ENCODE measurements at places on chromosomes 12 and 14. TPM values are rescaled to one million over a fixed set of nuclear protein-coding genes. Genes with fewer than 3 reads are reported as not detected.

DNA sequence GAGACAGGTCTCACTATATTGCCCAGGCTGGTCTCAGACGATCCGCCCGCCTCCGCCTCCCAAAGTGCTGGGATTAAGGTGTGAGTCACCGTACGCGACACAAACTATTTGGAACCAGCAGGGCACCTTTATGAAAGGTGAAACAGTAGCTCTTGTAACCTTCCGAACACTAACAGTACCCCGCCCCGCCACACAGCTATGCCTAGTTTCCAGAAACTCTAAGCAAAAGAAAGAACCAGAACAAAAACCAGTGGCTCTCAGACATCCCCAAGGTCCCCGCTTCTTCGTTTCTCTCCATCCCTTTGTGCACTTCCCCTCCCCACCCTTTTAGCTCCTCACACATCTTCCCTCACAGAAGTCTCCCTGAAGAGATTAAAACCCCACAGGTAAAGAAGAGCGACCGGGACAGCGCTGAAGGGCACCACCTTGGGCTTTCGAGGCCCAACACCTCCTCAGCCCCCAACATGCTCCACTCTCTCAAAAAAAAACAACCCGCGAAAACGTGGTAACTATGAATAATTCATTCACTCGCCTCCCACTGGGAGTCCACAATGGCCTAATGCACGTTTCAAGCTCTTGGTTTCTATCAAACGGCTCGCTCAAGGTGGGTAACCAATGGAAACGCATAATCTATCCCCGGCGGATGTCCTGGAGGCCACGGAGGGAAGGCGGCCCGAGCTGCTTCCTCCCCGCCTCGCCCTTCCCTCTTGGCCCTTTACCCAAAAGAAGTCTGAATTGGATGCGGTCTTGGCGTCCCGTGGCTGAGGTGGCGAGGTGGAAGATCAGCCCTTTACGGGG, 877 bp downstream of the BAG5 start:
- DNase-seq: no peak
- H3K27me3 ChIP-seq: no peaks in the 10 kb centered on the region
- peaks cover 67% of the 10 kb centered on the region for H3K4me1 ChIP-seq
- H3K4me3 ChIP-seq: peak overlapping the region; percentile 93

GRCh38 chr14:80762641-80763228, 178.8 kb downstream of the CEP128 start:
- H3K36me3 ChIP-seq: no peaks in the 10 kb centered on the region
- no peaks in the 10 kb centered on the region for H3K27me3 ChIP-seq
- DNase-seq: no peak
- no peak overlapping the region for H3K4me3 ChIP-seq
- no peaks in the 10 kb centered on the region for H3K4me1 ChIP-seq

- no peak for DNase-seq
- H3K4me3 ChIP-seq: no peak overlapping the region
- H3K27ac ChIP-seq: no peak overlapping the region
- H3K4me1 ChIP-seq: no peaks in the 10 kb centered on the region
- H3K36me3 ChIP-seq: no peaks in the 10 kb centered on the region
These were observed 128.7 kb upstream of the BMP4 start for GRCh38 chr14:54085232-54085761.

DNA sequence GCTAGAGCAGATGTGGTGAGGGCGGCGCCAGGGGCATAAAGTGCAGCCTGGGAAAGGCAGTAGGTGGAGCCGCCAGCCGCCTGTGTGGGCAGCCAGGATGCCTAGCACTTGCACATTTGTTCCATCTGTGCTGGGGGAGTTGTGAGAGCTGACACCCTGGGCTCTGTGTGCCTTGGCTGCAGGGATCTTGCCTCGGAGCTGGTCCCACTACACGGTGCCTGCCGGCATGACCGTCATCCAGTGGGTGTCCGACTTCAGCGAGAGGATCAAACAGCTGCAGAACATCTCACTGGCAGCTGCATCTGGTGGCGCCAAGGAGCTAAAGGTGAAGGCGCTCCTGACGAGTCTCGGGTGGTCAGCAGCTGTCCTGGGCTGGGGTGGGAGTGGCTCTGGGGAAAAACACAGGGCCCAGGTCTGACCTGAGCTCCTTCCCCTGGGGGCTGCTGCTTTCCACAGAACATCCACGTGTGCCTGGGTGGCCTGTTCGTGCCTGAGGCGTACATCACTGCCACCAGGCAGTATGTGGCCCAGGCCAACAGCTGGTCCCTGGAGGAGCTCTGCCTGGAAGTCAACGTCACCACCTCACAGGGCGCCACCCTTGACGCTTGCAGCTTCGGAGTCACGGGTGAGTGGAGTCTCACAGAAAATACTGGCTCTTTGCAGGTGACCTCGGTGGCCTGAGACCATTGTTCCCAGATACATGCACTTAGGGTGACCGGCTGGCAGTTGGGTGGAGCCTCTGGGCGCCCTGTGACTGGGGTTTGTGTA, 37.4 kb downstream of the HSP90AA1 start:
- no peak for DNase-seq
- peaks cover 89% of the 10 kb centered on the region for H3K36me3 ChIP-seq
- H3K4me3 ChIP-seq: no peak overlapping the region
- peaks cover 29% of the 10 kb centered on the region for H3K4me1 ChIP-seq
- H3K27ac ChIP-seq: no peak overlapping the region

GRCh38 chr14:78242086-78242485, 71.9 kb downstream of the NRXN3 start:
- no peak overlapping the region for H3K4me3 ChIP-seq
- no peaks in the 10 kb centered on the region for H3K4me1 ChIP-seq
- H3K36me3 ChIP-seq: no peaks in the 10 kb centered on the region
- no peaks in the 10 kb centered on the region for H3K27me3 ChIP-seq
- DNase-seq: no peak
- H3K27ac ChIP-seq: no peak overlapping the region

- H3K27ac ChIP-seq: no peak overlapping the region
- no peaks in the 10 kb centered on the region for H3K27me3 ChIP-seq
- no peak overlapping the region for H3K4me3 ChIP-seq
- peak; percentile 31 for DNase-seq
These were observed 42.0 kb downstream of the SH2B3 start for GRCh38 chr12:111447571-111448265.

GRCh38 chr14:24404814-24405213, 6.0 kb downstream of the NYNRIN start:
- peaks cover 49% of the 10 kb centered on the region for H3K4me1 ChIP-seq
- no peak overlapping the region for H3K27ac ChIP-seq
- no peaks in the 10 kb centered on the region for H3K27me3 ChIP-seq

DNA sequence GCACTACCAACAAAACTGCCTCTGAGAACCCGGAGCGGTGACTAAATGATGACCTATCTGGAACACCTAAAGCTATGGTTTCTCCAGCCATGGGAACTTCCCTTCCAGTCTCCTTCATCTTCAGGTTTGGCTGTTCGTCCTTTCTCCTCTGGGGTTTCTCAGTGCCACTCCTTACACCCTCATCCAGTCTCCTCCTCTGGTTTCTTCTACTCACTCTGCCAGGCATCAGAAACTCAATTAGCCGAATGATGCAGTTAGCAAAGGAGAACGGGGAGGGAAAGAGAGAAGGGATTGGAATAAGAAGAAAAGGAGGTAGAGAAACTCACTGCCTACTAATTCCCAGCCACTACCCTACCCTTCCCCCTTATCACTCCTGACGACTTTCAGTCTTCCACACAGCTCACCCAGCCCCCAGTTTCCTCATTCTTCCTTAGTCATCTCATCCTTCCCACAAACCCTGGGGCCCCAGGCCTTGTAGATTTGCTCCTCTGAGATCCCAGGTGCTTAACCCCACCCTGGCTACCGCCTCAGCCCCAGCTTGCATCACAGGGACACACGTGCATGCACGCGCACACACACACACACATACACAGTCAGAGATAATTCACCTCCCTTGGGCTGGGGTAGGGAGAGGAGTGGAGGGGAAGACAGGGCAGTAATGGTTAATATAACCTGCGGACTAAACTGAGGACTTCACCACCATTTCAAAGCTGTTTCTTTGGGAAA, 13.0 kb downstream of the FGD6 start:
- H3K36me3 ChIP-seq: no peaks in the 10 kb centered on the region
- H3K27ac ChIP-seq: peak overlapping the region; percentile 79
- no peak overlapping the region for H3K4me3 ChIP-seq
- no peak for DNase-seq

GRCh38 chr12:115710104-115710564, 567.4 kb downstream of the MED13L start:
- H3K4me3 ChIP-seq: no peak overlapping the region
- H3K36me3 ChIP-seq: no peaks in the 10 kb centered on the region
- no peak for DNase-seq
- peaks cover 21% of the 10 kb centered on the region for H3K4me1 ChIP-seq

DNA sequence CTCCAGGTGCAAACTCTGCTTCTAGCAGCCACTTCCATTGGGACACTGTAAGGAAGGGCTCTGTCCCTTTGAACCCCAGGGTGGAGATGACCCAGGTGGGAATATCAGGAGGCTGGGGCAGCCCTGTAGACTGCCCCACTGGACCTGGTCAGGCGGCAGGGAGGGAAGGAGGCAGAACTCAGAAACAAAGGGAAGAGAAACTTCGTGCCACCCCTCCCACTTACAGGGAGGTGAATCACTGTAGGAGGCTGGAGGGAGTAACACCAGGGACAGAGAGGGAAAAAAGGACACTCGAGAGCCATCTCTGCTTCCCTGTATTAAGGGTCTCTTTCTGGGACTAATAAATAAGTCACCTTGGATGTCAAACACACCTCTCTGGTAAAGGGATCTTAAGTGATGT, 37.4 kb downstream of the ISCA2 start:
- H3K4me1 ChIP-seq: no peaks in the 10 kb centered on the region
- no peak for DNase-seq
- H3K27ac ChIP-seq: no peak overlapping the region
- peaks cover 4% of the 10 kb centered on the region for H3K36me3 ChIP-seq
- no peaks in the 10 kb centered on the region for H3K27me3 ChIP-seq
- no peak overlapping the region for H3K4me3 ChIP-seq

GRCh38 chr14:95273001-95273978, 46.4 kb downstream of the CLMN start:
- H3K4me1 ChIP-seq: no peaks in the 10 kb centered on the region
- H3K4me3 ChIP-seq: no peak overlapping the region
- no peak for DNase-seq
- no peak overlapping the region for H3K27ac ChIP-seq
- H3K36me3 ChIP-seq: no peaks in the 10 kb centered on the region

DNA sequence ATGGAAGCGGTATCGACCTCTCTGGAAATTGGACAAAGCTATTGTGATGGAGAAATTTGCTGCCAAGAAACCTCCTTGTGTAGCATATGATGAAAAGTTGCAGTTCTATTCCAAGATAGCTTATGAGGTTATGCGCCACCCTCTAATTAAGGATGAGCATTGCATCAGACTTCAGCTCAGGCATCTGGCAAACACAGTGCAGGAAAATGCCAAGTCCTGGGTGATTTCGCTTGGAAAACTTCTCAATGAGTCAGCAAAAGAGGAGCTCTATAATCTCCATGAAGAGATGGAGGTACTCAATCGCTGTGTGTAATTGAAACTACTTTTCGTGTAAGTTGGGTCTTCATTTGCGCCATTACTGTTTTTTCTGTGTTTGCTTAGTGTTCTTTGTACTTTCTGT, 51.2 kb downstream of the DNAH10 start:
- DNase-seq: no peak
- H3K27me3 ChIP-seq: no peaks in the 10 kb centered on the region
- no peaks in the 10 kb centered on the region for H3K36me3 ChIP-seq
- no peaks in the 10 kb centered on the region for H3K4me1 ChIP-seq
- no peak overlapping the region for H3K27ac ChIP-seq
- H3K4me3 ChIP-seq: no peak overlapping the region

GRCh38 chr12:58458102-58458501, 462.2 kb downstream of the LRIG3 start:
- no peak for DNase-seq
- no peaks in the 10 kb centered on the region for H3K4me1 ChIP-seq
- H3K27ac ChIP-seq: no peak overlapping the region
- no peaks in the 10 kb centered on the region for H3K27me3 ChIP-seq
- H3K4me3 ChIP-seq: no peak overlapping the region

GRCh38 chr14:100237735-100238418, 1.1 kb upstream of the YY1 start:
- H3K4me3 ChIP-seq: peak overlapping the region; percentile 100
- no peaks in the 10 kb centered on the region for H3K36me3 ChIP-seq
- H3K27me3 ChIP-seq: no peaks in the 10 kb centered on the region
- H3K4me1 ChIP-seq: peaks cover 37% of the 10 kb centered on the region
- no peak for DNase-seq

DNA sequence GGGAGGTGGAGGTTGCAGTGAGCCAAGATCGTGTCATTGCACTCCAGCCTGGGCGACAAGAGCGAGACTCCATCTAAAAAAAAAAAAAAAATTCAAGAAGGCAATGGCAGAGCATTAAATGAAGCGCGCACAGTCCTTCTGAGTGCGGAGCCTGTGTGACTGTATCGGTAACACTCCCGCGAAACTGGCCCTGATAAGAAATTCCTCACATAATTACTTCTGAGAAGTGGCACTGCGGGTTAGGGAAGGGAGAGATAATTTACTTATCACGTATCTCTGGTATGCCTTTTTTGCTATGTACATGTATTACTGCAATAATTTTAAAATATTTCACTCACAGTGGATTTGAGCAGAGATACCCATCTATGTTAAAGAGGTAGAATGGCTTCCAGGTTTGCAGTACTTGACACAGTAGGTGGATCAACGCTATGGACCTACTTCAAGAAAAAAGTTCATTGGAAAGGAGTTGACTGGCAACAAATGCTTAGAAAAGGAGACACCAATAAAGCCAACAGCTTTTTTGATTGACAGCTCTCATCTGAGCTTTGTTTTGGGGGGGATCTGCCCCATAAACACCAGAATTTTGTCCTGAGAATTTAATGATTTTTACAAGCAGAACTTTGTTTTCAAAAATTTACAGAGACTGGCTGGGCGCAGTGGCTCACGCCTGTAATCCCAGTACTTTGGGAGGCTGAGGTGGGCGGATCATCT, 29.2 kb upstream of the SPTLC2 start:
- DNase-seq: no peak
- H3K4me3 ChIP-seq: no peak overlapping the region
- H3K27me3 ChIP-seq: no peaks in the 10 kb centered on the region
- H3K27ac ChIP-seq: no peak overlapping the region
- H3K36me3 ChIP-seq: no peaks in the 10 kb centered on the region

DNA sequence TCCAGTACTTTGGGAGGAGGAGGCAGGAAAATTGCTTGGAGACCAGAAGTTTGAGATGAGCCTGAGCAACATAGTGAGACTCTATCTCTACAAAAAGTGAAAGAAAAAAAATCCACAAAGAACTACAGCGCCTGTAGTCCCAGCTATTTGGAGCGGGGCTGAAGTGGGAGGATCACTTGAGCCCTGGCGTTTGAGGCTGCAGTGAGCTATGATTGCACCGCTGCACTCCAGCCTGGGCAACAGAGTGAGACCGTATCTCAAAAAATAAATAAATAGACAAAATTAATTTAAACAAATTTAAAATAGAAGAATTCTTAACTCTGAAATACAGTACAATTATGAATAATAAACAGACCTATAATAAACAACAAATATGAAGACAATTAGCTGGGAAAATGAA, 40.9 kb downstream of the ATL1 start:
- H3K27ac ChIP-seq: no peak overlapping the region
- no peak overlapping the region for H3K4me3 ChIP-seq
- no peak for DNase-seq
- peaks cover 3% of the 10 kb centered on the region for H3K36me3 ChIP-seq

PUS7L gene
- total RNA-seq: 7.0 TPM

IL22 gene
- not detected for total RNA-seq

CD27 gene
- not detected for total RNA-seq

LPAR5 gene
- total RNA-seq: 1.9 TPM

FLVCR2 gene
- total RNA-seq: 2.5 TPM

Data from esophagus muscularis mucosa (tissue), 4 donors.